A549 treated with Mapracorat at 1 μM for 4 hours (cell line): ENCODE measurements at places on chromosomes 3 and 15. TPM values are rescaled to one million over a fixed set of nuclear protein-coding genes. Genes with fewer than 3 reads are reported as not detected.

The GOLGA8Q gene
- total RNA-seq = 0.17 to 0.22 TPM in 2 of 5 replicates, not detected in the others

The GOLGB1 gene
- 14.3 to 18.6 TPM (median 15.8 TPM) in 5 replicates for total RNA-seq

The SLC38A3 gene
- total RNA-seq = 0.08 to 0.22 TPM (median 0.16 TPM) in 3 of 5 replicates, not detected in the others

The EPHB3 gene
- total RNA-seq = 0.24 to 0.46 TPM (median 0.29 TPM) in 5 replicates

The EAF2 gene
- 1.5 to 2.7 TPM (median 2.2 TPM) in 5 replicates for total RNA-seq

The SRGAP3 gene
- total RNA-seq = 0.67 to 1.4 TPM (median 0.82 TPM) in 5 replicates

The GPR27 gene
- 2.2 to 3.9 TPM (median 3.1 TPM) in 5 replicates for total RNA-seq

The NEK10 gene
- total RNA-seq = 0.56 to 1.1 TPM (median 0.74 TPM) in 5 replicates

The SLC9C1 gene
- total RNA-seq = not detected in 5 replicates

The ANKUB1 gene
- not detected in 5 replicates for total RNA-seq

The IGF2BP2 gene
- total RNA-seq = 12.0 to 12.8 TPM (median 12.5 TPM) in 5 replicates

The GOLGA8G gene
- total RNA-seq = not detected in 5 replicates

The ACKR2 gene
- 0.09 to 0.22 TPM in 2 of 5 replicates, not detected in the others for total RNA-seq

The ZBED2 gene
- total RNA-seq = 0.10 to 0.32 TPM (median 0.22 TPM) in 5 replicates

The TMEM40 gene
- 0.13 to 0.43 TPM (median 0.20 TPM) in 5 replicates for total RNA-seq

The PPP2R3A gene
- total RNA-seq = 1.4 to 2.9 TPM (median 2.2 TPM) in 5 replicates

The SCN5A gene
- total RNA-seq = 0.38 to 1.9 TPM (median 0.57 TPM) in 5 replicates

The ISLR2 gene
- 0.11 to 0.27 TPM (median 0.17 TPM) in 4 of 5 replicates, not detected in the other for total RNA-seq

The CHRNA5 gene
- total RNA-seq = 28.6 to 35.1 TPM (median 32.2 TPM) in 5 replicates

The RRP9 gene
- 36.8 to 50.5 TPM (median 45.0 TPM) in 5 replicates for total RNA-seq

The NCEH1 gene
- 29.6 to 35.3 TPM (median 32.9 TPM) in 5 replicates for total RNA-seq

The RBMS3 gene
- total RNA-seq = 0.32 to 0.65 TPM (median 0.51 TPM) in 5 replicates

The STRIT1 gene
- total RNA-seq = not detected in 5 replicates

The C2CD4A gene
- 0.06 to 0.27 TPM (median 0.16 TPM) in 5 replicates for total RNA-seq

The C2CD4B gene
- 0.14 to 0.41 TPM (median 0.19 TPM) in 5 replicates for total RNA-seq

The LYZL4 gene
- not detected in 5 replicates for total RNA-seq

The TRPC1 gene
- 4.7 to 7.8 TPM (median 7.7 TPM) in 5 replicates for total RNA-seq

The VGLL3 gene
- total RNA-seq = 5.1 to 15.1 TPM (median 9.3 TPM) in 5 replicates

The FGF12 gene
- 0.44 to 1.1 TPM (median 0.68 TPM) in 5 replicates for total RNA-seq

The PAQR5 gene
- total RNA-seq = 68.2 to 104 TPM (median 99.3 TPM) in 5 replicates

The ADGRG7 gene
- not detected in 5 replicates for total RNA-seq

The AP2M1 gene
- 296 to 311 TPM (median 303 TPM) in 5 replicates for total RNA-seq

The PRKCD gene
- total RNA-seq = 36.4 to 48.1 TPM (median 44.1 TPM) in 5 replicates

The RARRES1 gene
- total RNA-seq = 7.7 to 11.7 TPM (median 11.2 TPM) in 5 replicates

The JMJD7 gene
- 2.5 to 3.7 TPM (median 2.8 TPM) in 5 replicates for total RNA-seq

The CLDN11 gene
- total RNA-seq = 0.13 to 0.21 TPM (median 0.18 TPM) in 3 of 5 replicates, not detected in the others

The STX19 gene
- total RNA-seq = not detected in 5 replicates

The MASP1 gene
- not detected in 5 replicates for total RNA-seq

The GOLGA8S gene
- total RNA-seq = 0.10 to 0.23 TPM (median 0.18 TPM) in 5 replicates

The SH3BP5 gene
- total RNA-seq = 15.5 to 18.1 TPM (median 16.8 TPM) in 5 replicates

The MIX23 gene
- total RNA-seq = 42.8 to 76.4 TPM (median 50.1 TPM) in 5 replicates

The EPHB1 gene
- 0.03 to 0.25 TPM (median 0.23 TPM) in 5 replicates for total RNA-seq

The PLA2G4E gene
- total RNA-seq = not detected in 5 replicates

The DCLK3 gene
- total RNA-seq = not detected in 5 replicates

The GOLGA8H gene
- total RNA-seq = 1.9 to 3.7 TPM (median 2.6 TPM) in 5 replicates

The ISL2 gene
- total RNA-seq = 2.4 to 3.9 TPM (median 3.5 TPM) in 5 replicates

The C3orf80 gene
- 1.4 to 1.6 TPM (median 1.5 TPM) in 5 replicates for total RNA-seq

The ADCY5 gene
- total RNA-seq = 0.22 to 0.88 TPM (median 0.30 TPM) in 5 replicates
